ENCODE measurements at places on chromosomes 2 and 18.

- no peak for DNase-seq
Measured at GRCh38 chr2:56175779-56176178, 8.0 kb upstream of the CCDC85A start.

GRCh38 chr18:32707586-32707985, 65.2 kb downstream of the KLHL14 start:
- DNase-seq = no peak

DNA sequence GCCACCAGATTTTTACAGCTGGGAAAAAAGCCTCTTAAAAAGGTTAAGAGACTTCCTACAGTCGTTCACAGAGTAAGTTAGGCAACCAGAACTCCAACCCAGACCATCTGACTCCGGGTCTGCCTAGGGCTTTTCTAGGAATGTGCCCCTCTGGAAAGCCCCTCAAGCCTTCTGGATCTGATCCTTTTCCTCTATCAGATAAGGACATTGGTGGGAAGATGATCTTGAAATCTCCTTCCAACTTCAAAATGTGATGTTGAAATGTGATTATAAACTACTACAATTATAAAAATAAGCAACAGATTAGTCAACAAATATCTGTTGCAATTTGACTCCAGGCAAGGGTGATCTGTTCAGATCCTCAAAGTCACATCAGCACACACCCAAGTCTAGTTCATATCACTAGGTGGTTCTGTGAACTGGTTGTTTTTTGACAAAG, 270.4 kb downstream of the ARHGAP15 start:
- no peak for DNase-seq

- DNase-seq = no peak
Measured at GRCh38 chr2:114001937-114002336, 112.0 kb downstream of the ACTR3 start.

- DNase-seq = no peak
Measured at GRCh38 chr2:916935-917334, 33.7 kb upstream of the SNTG2 start.

GRCh38 chr2:158305501-158305900, 151.1 kb downstream of the CCDC148 start:
- no peak for DNase-seq

DNA sequence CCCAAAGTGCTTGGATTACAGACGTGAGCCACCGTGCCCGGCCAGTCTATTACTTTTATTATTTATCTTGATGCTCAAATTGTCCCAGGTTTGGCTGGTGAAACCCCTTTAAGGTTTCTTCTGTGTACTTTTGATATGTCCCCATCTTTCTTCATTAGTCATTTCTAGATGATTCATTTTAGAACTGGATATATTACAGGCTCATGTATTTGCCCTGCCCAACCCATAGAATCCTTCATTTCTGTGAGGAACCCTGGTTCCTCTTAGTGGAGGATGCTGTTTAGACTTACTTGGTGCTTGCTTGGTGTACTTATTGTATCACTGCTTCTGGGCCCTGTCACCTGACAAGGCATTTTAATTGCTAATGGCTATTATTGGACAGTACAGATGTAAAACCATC, 40.1 kb downstream of the KCMF1 start:
- no peak for DNase-seq

DNA sequence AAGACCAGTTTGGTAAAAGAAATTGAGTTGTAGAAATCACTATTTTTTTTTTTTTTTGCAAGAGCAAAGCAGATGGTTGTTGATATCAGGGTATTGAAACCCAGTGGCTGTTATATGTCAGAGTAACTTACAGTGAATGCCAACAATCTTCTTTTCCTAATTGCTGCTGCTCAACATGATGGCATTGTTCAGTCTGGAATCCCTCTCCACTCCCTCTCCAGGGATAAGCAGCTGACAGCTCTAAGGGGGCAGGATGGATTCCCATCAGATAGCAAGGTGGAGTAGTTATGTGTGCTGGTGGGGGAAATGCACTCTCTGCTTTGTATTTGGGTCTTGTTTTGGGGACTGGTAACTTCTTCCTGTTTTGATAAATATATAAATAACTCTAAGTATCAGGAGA, 200.0 kb downstream of the PIK3C3 start:
- no peak for DNase-seq

GRCh38 chr2:98329549-98329948, 16.7 kb upstream of the CNGA3 start:
- no peak for DNase-seq

GRCh38 chr2:46065152-46065551, 232.1 kb upstream of the EPAS1 start:
- no peak for DNase-seq

DNA sequence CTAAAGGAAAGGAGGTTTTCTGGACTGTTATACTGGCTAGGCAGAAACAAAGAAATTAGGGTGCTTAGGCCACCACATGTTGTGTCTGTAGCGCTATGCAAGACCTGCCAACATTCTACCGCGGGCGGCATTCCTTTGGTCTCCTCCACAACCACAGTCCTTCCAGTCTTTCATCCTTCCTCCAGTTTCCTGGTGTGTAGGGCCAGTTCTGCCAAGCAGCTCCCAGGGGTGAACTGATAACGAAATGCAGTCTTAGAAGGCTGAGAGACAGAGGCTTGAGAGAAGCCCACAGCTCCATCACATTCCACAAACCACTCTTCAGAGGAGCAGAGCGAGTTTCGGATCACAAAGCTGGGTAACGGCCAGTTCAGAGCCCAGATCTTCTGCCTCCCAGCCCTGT, 19.5 kb upstream of the CXXC1 start:
- no peak for DNase-seq

- no peak for DNase-seq
Measured at GRCh38 chr2:218882866-218883366, 2.3 kb downstream of the WNT10A start.

- no peak for DNase-seq
Measured at GRCh38 chr2:158994920-158995676, 26.7 kb downstream of the TANC1 start.

DNA sequence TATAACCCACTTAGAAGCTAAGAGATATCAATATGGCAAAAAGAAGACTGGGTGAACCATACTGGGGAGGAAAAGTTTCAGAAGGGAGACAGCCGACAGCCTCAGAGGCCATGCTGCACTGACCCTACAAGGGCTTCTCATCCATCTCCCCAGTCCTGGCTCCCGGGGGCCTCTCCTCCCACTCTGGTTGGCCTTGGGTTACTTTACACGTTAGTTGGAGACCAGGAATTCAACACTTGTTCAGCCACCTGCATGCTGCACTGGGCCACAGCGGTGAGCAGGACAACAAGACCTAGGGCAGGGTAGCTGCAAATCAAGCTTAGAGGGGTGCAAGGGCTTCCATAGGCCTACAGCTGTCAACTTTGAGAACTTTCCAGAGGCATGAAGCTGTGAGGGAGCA, 28.6 kb upstream of the IL1R2 start:
- DNase-seq = no peak

- DNase-seq = no peak
Measured at GRCh38 chr2:161836664-161837063, 212.4 kb downstream of the SLC4A10 start.

- DNase-seq = no peak
Measured at GRCh38 chr18:48216639-48217257, 192.4 kb downstream of the ZBTB7C start.

DNA sequence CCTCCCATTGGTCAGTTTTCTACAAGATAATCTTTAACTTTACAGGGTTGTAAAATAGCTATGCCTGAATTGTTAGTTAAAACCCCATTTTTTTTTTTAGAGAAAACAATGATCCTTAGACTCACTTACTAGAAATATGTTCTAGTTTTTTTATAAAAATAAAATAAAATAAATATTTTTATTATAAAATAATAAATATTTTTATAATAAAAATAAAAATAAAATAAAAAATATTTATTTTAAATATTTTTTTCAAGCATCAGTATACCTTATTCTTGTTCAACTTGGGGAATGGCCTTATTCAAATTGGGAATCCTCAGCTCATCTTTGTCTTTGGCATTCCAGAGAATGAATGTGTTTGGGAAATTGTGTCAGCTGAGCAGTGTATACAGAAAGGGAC, 20.8 kb upstream of the IL1RL1 start:
- no peak for DNase-seq

- no peak for DNase-seq
Measured at GRCh38 chr2:59389240-59389639, 1148.1 kb upstream of the FANCL start.

- no peak for DNase-seq
Measured at GRCh38 chr18:58955001-58955400, 90.3 kb downstream of the ZNF532 start.

GRCh38 chr2:100876231-100876860, 56.4 kb downstream of the NPAS2 start:
- DNase-seq = no peak

GRCh38 chr2:1648241-1649102, 95.8 kb downstream of the PXDN start:
- no peak for DNase-seq

DNA sequence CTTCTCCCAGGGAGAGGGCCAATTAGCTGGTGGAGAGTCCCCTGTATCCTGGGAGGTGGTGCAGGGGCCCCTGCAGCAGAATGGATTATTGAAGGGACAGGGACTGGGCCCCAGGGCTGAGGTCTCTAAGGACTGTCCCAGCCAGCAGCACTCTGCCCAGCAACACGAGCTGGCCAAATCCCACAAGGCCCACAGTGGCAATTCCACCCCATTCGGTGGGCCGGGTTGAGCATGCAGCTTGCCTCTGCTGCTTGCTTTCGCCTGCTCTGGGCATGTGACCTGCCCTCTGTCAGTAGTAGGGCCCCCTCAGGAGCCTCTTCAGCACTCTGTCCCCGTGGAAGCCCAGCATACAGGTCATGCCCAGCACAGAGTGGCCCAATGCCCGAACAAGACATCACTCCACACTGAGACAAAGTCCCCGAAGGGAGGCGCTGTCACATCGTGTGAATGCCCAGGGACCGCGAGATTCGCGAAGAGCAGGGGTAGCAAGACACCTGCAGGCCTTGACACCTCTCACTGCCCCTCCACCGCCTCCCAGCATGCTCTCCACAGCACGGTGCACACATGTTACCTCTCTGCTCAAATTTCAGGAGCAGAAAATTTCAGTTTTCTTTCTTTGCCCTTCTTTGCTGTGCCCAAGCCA, 65.4 kb downstream of the CRACDL start:
- no peak for DNase-seq

GRCh38 chr2:67318031-67318430, 79.1 kb upstream of the ETAA1 start:
- no peak for DNase-seq

GRCh38 chr2:44535376-44535775, 173.6 kb downstream of the CAMKMT start:
- no peak for DNase-seq

DNA sequence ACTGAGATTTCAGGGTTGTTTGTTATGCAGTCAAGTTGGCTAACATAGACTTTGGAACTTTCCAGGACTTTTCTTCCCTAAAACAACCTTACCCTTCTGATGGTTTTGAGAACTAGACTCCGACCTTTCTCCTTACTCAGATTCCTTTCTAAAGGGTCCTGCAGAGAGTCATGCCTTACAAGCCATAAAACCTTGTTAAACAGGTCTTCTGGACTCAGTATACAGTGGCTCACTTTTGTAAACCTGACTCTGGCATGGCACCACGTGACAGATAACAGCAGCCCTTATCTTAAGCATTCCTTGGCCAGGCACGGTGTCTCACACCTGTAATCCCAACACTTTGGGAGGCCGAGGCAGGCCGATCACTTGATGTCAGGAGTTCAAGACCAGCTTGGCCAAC, 253.2 kb upstream of the RAB6C start:
- no peak for DNase-seq

GRCh38 chr2:16434393-16434792, 231.2 kb downstream of the CYRIA start:
- no peak for DNase-seq

GRCh38 chr18:34806527-34806926, 96.4 kb downstream of the DTNA start:
- no peak for DNase-seq

GRCh38 chr2:43152741-43153647, 73.4 kb downstream of the ZFP36L2 start:
- DNase-seq = no peak

- DNase-seq = no peak
Measured at GRCh38 chr2:84641021-84641420, 124.7 kb downstream of the DNAH6 start.

GRCh38 chr2:134333646-134334189, 79.8 kb downstream of the MGAT5 start:
- DNase-seq = no peak

DNA sequence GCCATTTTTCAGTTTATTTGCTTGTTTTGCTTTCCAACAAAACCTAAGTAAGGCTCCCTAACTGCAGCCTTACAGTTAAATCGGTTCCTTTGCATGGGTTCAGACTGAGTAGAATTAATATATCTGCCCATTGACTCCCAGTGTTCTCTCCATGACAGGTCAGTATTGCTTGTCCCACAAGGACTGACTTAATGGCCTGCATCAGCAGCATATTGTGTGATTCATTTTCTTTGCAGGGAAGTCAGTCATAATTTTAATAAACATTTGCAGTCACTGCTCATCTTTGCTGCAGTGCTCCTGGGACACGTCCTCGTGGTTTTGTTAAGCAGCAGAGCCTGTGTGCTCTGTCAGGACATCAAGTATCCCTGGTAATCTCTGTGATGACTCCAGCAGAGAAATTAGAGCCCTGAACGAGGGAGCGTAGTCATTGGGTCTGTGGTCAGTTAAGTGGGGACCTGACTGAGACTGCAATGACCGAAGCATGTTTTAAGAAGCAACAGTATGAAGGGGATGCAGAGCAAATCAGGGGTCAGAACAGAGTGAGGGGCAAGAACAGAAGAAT, 93.3 kb downstream of the CDH20 start:
- no peak for DNase-seq

GRCh38 chr2:208001924-208002323, 23.4 kb downstream of the PLEKHM3 start:
- DNase-seq = no peak

GRCh38 chr18:36819621-36820020, 9.2 kb downstream of the TPGS2 start:
- DNase-seq = no peak

DNA sequence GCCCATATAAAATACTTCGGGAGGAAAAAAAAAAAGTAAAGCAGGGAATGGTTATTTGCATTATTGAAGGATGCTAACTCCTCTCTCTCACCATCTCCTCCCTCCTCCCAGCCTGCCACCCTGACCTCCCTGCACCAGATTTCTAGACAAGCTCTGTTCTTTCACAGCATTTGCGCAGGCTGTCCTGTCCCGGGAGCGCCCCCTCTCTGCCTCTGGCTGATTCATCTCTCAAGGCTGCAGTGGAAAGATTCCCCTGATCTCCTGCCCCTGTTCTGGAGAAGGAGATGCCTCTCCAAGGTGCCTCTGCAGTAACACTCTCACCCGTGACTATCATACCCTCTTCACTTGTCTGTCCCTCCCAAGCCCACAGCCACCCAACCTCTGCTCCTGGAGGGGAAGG, 38.5 kb downstream of the COL4A4 start:
- DNase-seq = no peak

DNA sequence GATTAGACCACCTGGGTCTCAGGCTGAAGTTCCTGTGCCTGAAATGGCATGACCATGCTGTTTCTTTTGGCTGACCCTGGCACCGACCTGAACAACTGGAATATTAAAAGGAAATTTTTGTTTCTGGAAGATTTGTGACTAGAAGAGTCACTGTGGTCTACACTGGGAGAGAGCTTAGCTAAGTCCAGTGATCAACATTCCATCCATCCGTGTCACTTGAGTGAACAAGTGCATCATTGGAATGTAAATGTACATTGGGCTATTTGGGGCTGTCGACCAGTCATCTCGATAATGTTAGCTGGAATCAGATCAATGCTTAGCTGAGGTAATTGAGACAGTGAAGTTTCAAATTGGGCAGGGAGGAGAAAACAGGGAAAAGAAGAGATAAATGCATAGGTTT, 95.4 kb upstream of the CCDC85A start:
- no peak for DNase-seq

GRCh38 chr2:157228946-157229345, 28.6 kb upstream of the GALNT5 start:
- no peak for DNase-seq

Data from SW 1271 (cell line).